ENCODE measurements at places on chromosomes 1 and 21.

- no peak for DNase-seq
Measured at GRCh38 chr21:40841524-40842196, 5.3 kb downstream of the DSCAM start.

- DNase-seq = no peak
Measured at GRCh38 chr1:184387476-184388318, 868 bp downstream of the C1orf21 start.

DNA sequence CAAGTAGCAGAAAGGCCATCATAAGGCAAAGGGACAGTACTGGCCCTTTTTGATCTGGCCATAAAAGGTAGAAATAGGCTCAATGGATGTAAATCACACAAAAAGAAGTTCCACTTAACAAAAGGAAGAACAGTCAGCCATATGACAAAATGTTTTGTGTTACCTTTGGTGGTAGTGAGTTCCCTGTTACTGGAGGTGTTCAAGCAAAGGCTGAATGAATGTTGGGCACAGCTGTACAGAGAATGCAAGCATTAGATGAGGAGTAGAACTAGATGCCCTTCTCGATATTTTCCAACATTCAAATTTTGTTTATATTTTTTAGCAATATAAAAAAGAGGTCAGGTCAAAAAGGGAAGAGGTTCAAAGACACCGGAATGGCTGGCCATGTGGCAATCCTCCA, 20.0 kb downstream of the OLFML3 start:
- DNase-seq = no peak

- DNase-seq = no peak
Measured at GRCh38 chr1:36446271-36446670, 4.0 kb downstream of the OSCP1 start.

GRCh38 chr1:110816945-110817344, 56.0 kb upstream of the CD53 start:
- no peak for DNase-seq

DNA sequence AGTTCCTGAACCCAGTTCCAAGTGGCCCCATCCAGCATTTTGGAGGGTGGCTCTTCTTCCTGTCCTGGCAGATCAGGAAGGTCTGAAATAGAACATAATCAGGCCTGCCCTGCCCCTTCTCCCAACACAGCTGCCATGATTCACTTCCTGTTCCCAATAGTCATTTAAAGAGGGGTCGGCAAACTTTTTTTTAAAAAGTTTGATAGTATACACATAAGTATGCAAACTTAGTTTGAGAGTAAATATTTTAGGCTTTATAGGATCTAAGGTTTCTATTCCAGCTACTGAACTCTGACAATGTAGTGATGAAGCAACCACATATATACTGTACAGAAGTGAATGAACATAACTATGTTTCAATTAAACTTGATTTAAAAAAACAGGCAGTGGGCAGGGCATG, 66.4 kb downstream of the LUZP1 start:
- no peak for DNase-seq

DNA sequence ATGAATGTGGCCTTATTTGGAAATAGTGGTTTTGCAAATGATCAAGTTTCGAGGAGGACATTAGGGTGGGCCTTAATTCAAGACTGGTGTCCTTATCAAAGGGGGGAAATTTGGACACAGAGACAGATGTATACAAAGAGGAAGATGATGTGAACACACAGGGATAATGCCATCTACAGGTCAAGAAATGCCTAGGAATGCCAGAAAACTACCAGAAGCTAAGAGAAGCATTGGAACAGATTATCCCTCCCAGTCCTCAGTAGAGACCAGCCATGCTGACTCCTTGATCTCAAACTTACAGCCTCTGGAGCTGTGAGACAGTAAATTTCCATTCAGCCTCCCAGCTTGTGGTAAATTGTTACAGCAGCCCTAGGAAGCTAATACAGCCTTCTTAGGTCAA, 151.4 kb downstream of the PTGER3 start:
- DNase-seq = no peak

GRCh38 chr21:17709266-17709611, 96.5 kb upstream of the BTG3 start:
- DNase-seq = no peak

DNA sequence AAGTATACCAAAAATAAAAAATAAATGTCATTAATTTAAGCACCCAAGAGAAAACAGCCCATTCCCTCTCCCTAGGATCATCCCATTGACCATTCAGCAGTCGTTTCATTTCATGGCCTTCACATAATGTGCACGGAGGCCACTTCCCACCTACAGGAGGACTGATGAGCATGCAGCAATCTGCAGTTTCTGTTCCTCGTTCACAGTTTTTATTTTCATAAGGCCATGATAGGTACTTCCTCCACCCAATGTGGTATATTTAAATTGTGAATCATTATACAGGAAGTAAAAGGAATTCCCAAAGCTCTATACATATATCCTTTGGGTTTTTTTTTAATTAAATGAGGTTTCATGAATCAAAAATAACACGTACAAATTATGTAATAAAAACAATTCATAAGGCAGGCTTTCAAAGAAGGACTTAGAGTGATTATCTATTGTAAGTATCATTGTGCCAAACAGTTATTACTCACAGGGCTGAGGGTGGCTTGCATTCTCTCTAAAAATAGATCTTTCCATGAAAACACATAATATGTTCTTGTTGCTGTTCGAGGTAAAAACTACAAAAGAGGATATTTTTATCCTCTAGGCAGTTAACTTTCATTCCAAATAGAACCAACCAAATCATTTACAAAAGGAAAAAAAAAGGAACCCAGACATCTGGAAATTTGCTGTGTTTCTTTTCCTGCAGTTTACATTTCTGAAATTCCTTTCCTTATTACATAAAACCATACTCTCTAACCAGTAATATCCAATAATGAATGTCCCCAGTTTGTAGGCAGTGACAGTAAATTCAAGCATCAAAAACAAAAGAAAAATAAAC, 27.5 kb upstream of the SLC44A3 start:
- DNase-seq = no peak

DNA sequence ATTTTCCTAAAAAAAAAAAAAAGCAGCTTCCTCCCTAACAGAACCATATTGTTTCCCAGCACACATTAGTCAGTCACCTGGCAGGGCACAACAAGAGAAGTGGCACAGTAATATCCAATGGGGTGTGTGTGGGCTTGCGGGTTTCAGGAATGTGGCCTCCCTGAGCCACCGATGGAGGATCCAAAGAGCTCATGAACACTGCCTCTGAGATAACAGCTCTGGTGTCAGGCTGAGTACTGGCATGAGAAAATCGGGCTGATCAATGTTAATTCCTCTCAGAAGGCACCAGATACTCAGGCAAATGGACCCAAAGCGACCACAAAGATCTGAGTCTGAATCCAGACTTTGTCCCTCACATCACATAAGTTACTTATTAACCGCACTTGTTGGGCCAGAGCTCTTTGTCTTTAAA, 2.2 kb upstream of the LYPD8 start:
- no peak for DNase-seq

DNA sequence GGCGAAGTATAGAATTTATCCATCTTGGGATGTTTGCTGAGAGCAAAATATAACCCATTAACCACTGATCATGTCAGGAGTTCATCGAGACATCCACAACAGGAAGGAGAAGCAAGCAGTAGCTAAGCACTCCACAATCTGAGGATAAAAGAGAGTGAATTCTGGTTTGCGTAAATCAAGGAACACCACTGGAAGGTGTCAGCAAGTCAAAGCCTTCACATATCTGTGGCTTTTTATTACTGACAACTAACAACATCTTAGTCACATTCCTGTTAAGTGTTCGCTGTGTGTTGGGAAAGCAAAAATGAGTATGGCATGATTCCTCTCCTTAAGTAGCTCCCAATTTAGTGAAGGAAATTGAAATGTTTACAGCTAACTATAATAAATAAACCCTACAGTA, 44.5 kb upstream of the DARS2 start:
- DNase-seq = no peak

DNA sequence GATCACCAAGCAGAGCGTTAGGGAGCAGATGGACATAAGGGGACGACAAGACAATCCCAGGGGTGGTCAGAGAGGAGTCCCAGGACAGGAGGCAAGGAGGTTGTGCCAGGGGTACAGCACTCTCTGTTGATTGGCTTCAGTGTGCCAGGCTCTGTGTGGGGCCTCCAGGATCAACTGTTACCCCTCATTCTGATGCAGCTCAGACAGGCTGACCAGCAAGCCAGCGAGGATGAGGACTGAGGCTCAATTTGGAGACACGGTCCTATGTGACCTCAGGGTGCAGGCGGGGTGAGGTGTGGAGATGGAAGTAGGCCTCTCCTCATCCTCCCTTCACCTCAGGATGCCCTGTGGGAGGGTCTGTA, 4.0 kb downstream of the HYI start:
- DNase-seq = no peak

- DNase-seq = no peak
Measured at GRCh38 chr1:150018165-150018564, 7.6 kb upstream of the OTUD7B start.

DNA sequence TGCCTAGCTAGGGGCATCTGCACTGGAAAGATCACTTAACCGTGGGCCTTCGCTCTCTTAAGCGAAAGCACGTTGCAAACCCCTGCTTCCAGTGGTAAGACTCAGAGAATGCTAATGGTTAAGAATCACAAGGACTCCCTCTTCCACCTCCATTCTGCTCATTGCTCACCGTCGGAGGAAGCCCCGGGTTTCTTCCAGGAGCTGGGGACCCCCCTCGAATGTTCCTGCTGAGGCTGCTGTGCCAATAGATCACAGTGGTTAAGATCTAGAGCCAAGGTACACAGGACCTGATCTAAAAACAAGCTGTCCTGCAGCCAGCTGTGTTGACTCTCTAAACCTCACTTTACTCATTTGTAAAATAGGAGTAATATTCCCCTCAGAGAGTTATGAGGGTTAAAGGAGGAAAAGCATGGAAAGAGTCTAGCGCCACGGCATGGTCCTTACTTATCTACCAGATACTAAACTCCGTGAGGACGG, 765 bp downstream of the VAMP3 start:
- no peak for DNase-seq

DNA sequence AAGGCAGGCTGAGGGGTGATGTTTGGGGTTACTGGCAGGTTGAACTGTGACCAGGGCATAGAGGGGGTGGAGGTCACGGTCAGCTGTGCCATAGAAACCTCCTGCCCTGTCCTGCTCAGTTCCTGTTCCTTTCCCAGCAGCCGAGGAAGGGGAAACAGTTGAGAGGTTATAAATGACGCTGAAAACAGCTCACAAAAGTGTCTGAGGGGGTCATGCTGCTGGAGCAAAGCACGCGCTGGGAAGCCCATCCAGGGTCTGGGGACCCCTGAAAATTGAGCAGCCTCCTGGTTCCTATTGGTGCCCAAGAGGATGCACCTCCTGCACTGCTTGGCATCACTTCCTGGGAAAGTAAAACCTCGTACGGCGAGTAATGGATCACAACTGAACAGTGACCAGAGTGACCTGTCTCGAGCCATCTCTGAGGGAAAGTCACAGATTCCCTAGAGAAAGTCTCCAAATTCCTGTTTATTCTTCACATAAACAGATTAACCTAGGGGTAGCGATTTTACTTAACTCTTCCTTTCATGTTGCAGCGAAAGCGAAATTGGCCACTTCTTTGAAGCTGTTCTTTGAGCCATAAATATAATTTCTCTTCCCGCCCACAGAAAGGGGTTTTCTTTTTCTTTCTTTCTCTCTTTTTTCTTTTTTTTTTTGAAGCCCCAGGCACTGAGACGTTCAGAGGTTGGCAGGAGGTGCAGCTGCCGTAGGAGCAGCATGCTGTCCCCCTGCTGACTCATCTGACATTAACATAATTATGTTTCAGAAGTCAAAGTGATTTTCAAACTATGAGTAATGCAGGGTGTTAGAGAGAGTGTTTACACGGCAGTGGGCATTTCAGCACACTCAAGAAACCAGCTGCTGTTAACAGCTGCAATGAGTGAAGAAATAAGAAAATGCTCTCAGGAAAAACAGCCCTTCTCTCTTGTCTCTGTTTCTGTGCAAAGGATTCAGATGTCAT, 41.8 kb upstream of the ATF3 start:
- DNase-seq = peak; percentile 60

DNA sequence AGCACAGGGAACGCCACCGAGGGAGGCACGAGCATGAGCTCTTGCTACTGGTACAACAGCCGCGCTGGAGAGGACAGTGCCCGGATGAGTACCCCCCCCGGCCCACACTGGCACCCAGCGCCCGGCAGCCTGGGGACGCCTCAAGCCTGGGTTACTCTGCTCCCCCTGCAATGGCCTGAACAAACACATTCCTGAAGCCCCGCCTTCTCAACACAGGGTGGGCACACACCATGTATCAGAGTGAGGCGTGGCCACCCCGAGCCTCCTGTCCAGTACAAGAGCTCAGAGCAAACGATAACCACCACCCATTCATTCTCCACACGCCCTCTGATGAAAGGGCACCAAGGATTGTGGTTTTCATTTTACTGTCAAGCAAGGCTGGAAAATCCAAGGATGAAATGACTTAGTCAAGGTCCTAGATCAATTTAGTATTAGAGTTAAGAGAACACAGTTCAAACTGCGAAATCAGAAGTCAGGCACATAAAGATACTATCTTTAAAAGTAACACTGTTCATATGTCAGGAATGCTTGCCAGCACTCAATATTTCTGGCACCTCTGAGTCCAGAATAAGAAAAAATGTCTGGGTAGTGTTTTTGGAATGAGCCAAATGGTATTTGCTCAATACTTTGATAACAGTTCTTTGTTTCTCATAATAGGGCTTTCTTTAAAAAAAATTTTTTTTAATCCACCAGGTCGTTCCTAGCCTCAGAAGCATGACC, 22.0 kb downstream of the UBE2G2 start:
- no peak for DNase-seq

DNA sequence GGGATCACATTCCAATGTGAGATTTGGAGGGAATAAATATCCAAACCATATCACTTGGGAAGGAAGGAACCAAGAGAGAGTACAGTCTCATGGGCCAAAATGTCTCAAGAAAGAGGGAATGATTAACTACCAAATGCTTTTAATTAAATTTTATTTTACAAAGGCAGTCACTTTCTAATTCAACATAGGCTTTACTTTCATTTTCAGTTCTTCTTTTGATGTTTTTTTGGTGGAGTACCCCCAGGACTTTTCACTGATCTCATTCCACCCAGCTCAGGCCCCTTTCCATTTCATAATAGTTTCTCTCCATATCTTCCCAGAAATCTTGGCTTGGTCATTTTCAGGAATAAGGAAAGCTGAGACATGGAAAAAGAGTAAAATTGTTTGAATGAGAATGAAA, 5.1 kb upstream of the SLAMF7 start:
- DNase-seq = no peak

DNA sequence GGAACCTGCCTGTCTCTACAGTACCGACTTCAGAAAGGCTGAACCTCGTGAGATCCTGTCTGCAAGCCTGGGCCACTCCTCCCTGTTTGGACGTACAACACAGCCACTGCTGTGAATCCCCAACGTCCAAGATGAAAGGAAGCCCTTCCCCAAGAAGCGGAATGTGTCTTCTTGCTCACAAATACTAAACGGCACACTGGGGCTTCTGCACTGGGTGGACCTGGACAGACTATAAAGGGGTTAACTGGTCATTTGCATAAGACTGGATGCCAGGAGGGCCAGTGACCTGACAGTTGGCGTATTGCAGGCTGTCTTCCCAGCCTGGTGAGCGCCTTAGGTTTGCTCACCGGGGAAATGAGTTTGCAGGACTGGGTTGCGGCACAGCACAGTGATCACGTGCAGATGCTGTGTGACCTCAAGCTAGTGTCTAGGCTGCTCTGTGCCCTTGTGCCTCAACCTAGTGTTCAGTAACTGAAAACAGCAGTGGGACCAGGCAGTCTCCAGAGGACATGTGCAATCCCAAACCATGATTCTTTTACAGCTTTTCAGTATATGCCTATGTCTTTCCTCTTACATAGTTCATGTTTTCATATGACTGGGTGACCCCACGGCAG, 19.5 kb upstream of the AJAP1 start:
- DNase-seq = no peak

Measured in activated CD4-positive, alpha-beta T cell treated with anti-CD3 and anti-CD28 coated beads, Interleukin-2, amount 50 U/mL, for 4 hours (primary cell).